ENCODE measurements at places on chromosomes 2 and 18.

DNA sequence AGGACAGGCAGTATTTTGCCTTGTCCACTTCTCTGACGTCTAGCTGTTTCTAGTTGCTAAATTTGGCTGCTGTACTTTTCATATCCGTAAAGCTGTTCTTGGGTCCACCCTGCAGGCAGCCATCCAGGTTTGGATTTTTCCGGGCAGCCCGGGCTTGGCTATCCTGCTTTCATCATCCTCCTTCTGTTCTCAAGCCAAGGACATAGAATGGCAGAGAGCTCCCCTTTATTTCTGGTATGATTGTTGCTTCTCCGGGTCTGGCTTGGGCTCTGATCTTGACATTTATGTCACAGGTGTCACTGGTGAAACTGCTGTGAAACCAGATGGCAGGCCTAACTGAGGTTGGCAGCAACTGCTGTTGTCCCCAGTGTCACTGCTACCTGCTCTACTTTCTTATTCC lies 35.5 kb downstream of the SCN2A start:
- peak; percentile 17 for DNase-seq

- DNase-seq: no peak
Measured at GRCh38 chr2:22329211-22330154, 1055.5 kb upstream of the KLHL29 start.

DNA sequence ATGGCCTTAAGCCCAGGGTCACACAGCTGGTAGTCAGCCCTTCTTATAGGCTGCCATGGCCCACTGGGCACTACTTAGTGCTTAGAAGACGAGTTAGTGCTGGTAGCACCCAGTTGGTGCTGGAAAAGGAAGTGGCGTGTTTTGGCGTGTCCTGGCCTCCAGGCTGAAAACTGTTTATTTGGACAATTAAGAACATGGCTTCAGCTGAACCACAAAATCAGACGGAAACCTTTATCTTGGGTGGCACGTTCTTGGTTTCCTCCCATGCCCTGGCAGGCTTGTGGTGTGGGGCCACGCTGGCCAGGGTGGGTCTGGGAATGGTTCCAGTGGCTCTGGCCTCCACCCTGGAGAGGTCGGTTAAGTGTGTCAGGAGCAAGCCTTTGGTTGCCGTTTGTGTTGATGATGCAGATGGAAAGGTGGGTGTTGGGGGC lies 141.5 kb upstream of the HAAO start:
- DNase-seq: no peak

DNA sequence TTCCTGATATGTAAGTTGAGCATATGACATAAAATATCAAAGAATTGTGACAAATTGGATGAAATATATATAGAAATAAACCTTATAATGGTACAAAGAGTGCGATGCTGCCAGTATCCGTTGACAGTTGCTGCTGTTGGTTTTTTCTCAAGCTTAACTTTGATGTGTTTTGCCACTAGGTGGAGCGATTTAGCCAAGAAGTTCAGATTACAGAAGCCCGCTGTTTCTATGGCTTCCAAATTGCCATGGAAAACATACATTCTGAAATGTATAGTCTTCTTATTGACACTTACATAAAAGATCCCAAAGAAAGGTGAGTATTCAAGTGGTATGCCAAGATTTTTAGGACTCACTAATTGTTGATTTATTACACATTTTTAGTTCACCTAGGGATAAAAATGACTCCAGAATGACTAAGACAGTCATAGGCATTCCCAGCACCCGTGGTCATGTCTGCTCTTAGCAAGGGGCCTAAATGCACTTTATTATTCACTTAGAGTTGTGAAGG lies 2.1 kb downstream of the RRM2 start:
- DNase-seq: peak; percentile 74

DNA sequence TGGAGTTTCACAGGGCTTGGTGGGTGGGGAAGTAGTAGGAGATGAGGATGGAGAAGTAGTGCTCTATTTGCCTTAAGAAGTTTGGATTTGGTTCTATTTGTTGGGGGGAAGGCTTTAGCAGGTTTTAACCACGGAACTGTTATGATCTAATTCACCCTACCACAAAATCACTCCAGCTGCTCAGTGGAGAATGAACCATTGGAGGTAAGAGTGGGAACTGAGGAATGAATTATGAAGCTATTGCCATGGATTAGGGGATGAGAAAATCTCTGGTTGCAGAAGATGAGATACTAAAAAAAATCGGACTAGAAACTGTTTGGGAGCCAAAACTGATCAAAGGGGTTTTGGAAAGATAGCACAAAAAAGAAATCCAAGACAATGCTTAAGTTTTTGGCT lies 488.9 kb downstream of the DLGAP1 start:
- DNase-seq: no peak
